Mammary microvascular endothelial cell (primary cell): ENCODE measurements at places on chromosomes 16 and 17. TPM values are rescaled to one million over a fixed set of nuclear protein-coding genes. Genes with fewer than 3 reads are reported as not detected.

The SHISA9 gene
- not detected in 2 replicates for total RNA-seq

The KRTAP3-1 gene
- not detected in 2 replicates for total RNA-seq

The KRT40 gene
- not detected in 2 replicates for total RNA-seq

The ERN2 gene
- not detected in 2 replicates for total RNA-seq

The KRTAP2-2 gene
- not detected in 2 replicates for total RNA-seq

The EIF1 gene
- 83.4 and 101 TPM in 2 replicates for total RNA-seq

The CDH3 gene
- total RNA-seq: not detected in 2 replicates

The PPL gene
- total RNA-seq: 0.47 and 0.64 TPM in 2 replicates

The KRT24 gene
- not detected in 2 replicates for total RNA-seq

The PERCC1 gene
- not detected in 2 replicates for total RNA-seq

The IFI35 gene
- 93.7 and 97.2 TPM in 2 replicates for total RNA-seq

The USP31 gene
- total RNA-seq: 9.6 and 10.6 TPM in 2 replicates

The KRTAP2-3 gene
- not detected in 2 replicates for total RNA-seq

The KCNJ18 gene
- not detected in 2 replicates for total RNA-seq

The ENDOV gene
- total RNA-seq: 11.9 and 15.7 TPM in 2 replicates

The TNFAIP1 gene
- total RNA-seq: 83.7 and 86.3 TPM in 2 replicates

The CBFB gene
- 55.3 and 62.4 TPM in 2 replicates for total RNA-seq

The PTX4 gene
- total RNA-seq: 0.20 TPM in 1 of 2 replicates, not detected in the other

The PRR35 gene
- total RNA-seq: not detected in 2 replicates

The NBR1 gene
- 51.3 and 60.7 TPM in 2 replicates for total RNA-seq

The SRCIN1 gene
- 0.80 TPM in 1 of 2 replicates, not detected in the other for total RNA-seq

The SSTR5 gene
- total RNA-seq: not detected in 2 replicates

The CES3 gene
- total RNA-seq: not detected in 2 replicates
